ENCODE measurements at places on chromosomes 3 and 15. TPM values are rescaled to one million over a fixed set of nuclear protein-coding genes. Genes with fewer than 3 reads are reported as not detected.

The UMPS gene
- total RNA-seq, result 75.5 TPM

The DAZL gene
- 0.08 TPM for total RNA-seq

The SUMF1 gene
- 9.4 TPM for total RNA-seq

The TNFAIP8L3 gene
- total RNA-seq, result 0.15 TPM

The MFN1 gene
- total RNA-seq, result 34.4 TPM

The EXD1 gene
- total RNA-seq, result not detected

DNA sequence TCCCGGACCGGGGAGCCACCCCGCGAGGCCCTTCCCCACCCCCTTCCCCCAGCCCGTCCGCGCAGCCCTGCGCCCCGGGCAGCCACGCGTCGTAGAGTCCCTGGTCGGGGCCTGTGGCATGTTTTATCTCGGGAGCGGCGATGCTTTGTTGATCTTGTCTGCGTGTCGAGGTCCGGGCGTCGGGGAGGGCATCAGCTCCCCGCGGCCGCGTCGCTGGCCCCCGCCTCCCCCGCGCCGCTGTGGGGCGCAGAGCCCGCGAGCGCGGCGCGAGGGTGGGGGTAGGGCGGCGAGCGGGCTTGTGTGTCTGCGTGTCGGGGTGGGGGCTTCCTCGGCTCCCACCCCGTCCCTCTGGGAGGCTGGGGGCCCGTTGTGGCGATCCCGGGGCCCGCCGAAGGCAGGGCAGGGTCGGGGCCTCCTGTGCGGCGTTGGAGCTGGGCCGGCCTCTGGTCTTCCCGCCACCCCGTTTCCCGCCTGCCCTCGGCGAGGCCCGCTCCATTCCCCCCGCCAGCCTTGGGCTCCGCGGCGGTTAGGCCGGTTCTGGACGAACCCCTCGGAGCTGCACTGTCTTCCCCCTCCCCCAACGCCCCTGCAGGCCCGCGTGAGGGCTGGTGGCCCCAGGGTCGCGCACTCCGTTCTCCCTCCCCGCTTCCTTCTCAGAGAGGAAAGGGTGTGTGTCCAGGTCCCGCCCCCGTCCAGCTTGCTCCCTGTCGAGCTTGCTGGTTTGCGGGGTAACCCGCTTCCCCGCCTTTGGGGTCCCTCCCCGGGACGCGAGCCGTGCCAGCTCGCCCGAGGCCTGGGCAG is 695 bp downstream of the GMPS start:
- peak; percentile 24 for DNase-seq

DNA sequence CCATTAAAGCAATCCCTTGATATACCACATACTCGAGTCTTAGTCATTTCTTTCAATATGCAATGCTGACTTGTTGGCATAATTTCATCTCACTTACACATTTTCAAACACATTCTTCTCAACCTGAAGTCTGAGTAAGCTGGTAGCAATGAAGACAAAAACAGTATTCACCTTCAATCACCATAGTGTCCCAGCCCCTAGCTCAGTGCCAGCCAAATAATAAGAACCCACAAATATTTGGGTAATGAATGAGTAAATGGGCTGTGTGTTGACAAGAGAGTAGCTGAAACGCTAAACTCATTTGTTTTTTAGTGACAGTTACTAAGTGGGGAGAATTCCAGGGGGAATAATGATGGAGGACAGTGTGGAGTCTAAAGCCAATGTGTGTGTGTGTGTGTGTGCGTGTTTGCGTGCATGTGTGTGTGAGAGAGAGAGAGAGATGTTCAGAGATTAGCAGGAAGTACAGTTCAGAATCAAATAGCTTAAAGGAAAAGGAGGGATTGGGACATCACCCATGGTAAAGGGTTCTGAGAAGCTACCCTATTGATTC is 165.7 kb downstream of the GAP43 start:
- no peak for DNase-seq

DNA sequence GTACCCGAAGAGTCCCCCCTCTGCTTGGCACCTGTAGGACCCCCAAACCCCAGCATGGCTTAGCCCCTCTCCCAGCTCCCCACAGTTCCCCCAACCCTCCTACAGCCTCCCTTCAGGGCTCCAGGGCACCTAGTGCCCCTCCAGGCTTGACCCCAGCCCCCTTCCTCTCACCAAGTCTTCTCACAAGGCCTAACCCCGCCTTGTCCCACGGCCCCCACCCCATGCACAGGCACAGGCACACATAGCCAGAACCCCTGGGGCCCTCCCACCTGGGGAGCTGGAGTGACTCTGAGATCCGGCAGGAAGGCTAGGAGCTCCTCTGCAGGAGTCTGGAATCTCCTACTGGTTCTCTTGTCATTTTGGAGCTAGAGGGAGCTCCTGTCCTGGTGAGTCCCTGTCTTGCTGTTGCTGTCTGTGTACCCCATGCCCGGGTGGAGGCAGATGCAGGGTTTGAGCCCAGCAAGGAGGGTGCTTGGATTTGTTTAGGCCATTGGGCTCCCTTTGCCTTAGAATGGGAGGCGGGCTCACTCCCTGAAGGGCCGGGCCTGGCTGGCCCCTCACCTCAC is 39.6 kb downstream of the KLF13 start:
- DNase-seq, result no peak

GRCh38 chr15:43489191-43489590 is 3.8 kb downstream of the TP53BP1 start:
- no peak for DNase-seq

DNA sequence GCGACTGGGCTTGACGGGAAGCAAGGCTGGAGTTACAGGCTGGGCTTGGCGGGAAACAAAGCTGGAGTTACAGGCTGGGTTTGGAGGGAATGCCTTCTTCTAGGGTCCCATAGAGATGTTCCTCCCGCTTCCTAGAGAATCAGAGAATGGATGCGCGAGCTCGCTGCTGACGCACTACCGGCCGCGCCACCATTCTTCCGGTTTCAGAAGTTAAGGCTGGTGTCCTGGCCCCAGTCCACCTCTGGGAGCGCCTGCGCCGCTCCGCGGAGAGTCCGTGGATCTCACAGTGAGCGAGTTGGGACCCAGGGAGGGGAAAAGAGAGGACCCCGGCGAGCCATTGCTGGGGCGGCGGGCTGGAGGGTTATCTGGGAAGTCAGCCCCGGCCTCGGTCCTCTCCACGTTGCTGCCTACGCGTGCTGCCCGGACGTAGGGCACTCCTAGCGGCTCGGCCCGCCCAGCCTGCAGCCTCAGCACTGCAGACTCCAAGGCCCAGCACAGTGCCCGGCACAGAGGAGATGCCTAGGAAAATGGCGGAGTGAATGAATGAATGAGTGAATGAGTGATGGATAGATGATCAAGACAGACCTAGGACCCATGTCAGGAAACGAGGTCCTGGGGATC is at the start of gene ZNF502:
Gene ZNF502 (plus strand): TSS at position 206 of the 621 bp plus-strand sequence. CDS start 7,602 bp downstream, outside the sequence.
- peak; percentile 38 for DNase-seq

DNA sequence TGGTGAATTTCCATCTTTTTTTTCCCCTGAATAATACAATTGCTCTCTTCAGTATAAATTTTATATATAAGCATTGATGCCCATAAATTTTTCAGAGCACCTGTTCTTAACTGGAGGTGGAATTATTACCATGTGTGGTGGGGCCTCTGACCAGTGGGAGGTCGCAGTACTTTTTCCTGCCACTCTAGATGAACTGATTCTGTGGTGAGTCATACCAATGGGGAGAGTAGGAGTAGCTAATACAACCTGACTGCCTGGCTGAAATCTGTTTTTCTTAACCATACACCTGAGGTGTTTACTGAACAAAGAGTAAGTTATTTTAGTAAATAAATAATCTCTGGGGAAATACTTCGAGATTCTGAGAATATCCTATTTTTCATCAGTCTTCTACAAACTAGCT is 67.2 kb downstream of the UNC13C start:
- no peak for DNase-seq

DNA sequence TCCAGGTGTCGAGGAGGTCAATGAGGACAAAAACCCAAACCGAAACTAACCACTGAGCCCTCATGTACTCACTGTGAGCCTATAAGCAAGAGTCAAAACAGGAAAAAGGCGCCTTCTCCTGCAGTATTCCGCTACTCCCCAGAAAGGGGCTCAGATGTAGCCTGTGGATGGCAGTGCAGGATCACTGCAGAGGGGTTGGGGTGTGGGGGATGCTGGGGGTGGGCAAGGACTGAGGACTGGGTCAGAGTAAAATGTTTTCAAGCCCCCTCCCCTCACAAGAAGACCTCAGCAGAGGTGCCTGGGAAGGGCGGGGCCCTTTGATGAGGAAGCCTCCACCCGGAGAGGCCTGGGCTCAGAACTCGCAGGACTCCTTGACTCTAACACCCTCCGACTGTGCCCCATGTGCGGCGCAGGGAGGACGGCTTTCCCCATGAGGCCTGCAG is 170.1 kb downstream of the OSBPL10 start:
- DNase-seq, result no peak

DNA sequence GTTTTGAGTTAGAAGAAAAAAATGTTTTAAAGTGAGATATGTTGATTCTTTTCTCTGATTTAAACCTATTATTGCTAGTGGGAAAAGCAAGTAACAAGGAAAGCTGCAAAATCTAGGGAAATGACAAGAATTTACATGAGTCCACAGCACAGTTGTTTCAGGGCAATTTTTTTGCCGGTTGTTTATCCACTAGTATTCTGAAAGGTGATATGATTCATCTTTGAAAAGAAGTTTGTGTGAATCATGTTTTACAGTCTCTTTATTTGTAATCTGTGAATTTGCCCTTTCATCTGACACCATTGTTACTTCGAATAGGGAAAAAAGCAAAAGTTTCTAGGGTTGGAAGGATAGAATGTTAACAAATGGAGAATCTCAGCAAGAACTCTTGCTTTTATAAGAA is 894.7 kb downstream of the OTOL1 start:
- no peak for DNase-seq

DNA sequence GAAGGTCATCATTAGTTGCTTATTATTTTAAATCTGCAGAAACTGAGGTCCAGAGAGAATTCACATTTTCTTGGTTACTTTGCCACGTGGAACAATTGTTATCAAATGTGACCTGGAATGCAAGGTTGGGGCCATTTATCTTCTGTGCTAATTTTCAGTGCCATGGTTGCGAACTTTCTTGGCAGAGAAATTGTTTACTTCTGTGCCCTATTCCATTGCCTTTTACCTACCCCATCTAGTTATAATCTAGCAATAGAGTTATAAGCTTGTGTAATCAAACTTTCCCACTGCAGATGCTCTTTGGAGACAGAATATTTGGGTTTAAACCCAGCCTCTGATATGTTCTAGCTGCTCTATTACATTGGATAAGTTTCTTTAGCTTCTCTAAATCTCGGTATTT is 242.9 kb downstream of the LPP start:
- DNase-seq, result no peak

DNA sequence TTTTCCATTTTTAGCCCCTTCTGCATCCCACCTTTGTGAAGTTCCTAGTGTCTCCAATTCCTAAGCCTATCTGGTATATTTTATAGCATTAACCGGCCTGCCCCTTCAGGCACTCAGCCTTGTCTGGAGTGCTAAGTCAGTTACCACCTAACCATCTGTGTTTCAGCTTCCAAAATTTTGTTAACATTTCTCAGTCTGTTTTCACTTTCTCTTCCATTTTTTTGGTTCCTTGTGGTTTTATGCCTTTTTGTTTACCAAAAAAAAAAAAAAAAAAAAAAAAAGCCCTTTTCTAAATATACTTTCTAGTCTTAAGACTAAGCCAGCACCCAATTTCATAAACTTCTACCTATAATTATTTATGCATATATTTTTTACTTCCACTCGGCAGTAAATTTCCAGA is 92.4 kb downstream of the CSNK1G1 start:
- DNase-seq, result no peak

DNA sequence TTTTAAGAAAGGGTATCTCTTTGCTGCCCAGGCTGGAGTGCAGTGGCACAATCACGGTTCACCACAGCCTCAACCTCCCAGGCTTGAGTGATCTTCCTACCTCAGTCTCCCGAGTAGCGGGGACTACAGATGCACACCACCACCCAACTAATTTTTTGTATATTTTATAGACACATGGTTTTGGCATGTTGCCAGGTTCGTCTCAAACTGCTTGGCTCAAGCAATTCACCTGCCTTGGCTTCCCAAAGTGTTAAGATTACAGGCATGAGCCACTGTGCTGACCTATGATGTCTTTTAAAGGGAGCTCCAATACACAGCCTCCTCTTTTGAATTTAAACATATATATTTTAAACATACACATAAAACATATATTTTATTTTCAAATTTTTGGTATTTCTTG is 60.9 kb downstream of the SLC9C1 start:
- no peak for DNase-seq

DNA sequence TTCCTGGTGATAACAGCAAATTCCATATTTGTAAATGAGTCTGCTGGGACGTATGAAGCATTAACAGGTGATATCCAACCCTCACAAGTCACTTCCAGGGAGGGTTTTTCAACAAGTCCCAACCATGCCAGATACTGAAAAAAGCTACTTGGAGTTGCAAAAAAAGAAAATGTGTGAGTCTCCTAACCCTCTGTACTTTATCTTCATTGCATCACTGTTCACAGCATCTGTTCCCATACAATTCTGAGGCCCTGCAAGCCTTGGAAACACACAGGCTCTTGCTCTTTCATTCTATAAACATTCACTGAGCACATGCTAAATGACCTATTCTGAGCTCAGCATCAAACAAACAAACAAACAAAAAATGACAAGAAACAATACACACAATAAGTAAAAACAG is 120.8 kb downstream of the RFTN1 start:
- no peak for DNase-seq

DNA sequence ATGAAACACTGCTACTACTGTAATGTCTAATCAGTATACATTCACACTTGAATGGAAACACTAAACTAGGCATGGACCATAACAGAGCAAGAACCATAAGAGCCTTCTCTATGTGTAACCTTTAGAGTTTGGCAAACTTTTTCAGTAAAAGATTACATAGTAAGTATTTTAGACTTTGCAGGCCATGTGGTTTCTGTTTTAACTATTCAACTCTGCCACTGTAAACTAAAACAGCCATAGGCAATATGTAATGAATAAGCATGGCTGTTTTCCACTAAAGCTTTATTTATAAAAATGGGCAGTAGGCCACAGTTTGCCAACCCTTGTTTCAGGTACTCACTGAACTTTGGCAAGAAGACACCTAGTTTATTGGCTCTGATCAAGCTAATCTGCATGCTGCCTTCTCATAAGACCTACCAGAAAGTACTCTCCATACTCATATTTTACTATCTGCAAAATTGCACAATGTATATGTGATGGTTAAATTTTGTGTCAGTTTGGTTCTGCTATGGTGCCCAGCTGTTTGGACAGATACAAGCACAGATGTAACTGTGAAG is 46.0 kb downstream of the UACA start:
- DNase-seq, result no peak

- peak; percentile 24 for DNase-seq
Observed at GRCh38 chr3:100709842-100710260, 557 bp downstream of the TFG start.

DNA sequence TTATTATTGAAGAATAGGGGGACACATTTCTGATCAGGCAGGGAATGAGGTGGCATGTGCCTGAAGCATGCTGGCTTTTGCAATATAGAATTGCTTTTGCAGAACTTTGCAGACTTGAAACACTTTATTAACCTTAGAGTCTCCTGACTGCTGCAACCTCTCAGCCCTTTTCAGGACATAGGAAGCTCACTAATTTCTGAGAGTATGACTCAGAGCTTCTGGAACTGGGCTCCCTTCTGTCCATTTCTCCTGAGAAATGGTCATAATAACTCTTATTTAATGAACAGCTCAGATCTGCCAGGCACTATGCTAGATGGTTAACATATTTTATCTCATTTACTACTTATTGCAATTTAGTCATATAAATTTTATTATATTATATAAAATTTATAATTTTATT is 38.6 kb upstream of the DGKG start:
- no peak for DNase-seq

GRCh38 chr3:121698476-121698875 is 37.8 kb upstream of the HCLS1 start:
- DNase-seq, result no peak

All from activated T-cell treated with anti-CD3 and anti-CD28 coated beads, Interleukin-2, amount 50 U/mL, for 4 hours (primary cell).